A549 treated with ZK216348 at 1 μM for 4 hours (cell line): ENCODE measurements at places on chromosomes 1 and 21. TPM values are rescaled to one million over a fixed set of nuclear protein-coding genes. Genes with fewer than 3 reads are reported as not detected.

The CD1E gene
- total RNA-seq: not detected in 5 replicates

The GREM2 gene
- total RNA-seq: 0.08 to 0.21 TPM (median 0.18 TPM) in 5 replicates

The ASPM gene
- 10.8 to 26.1 TPM (median 22.7 TPM) in 5 replicates for total RNA-seq

The RGS18 gene
- total RNA-seq: not detected in 5 replicates
